ENCODE measurements at places on chromosomes 12 and 14.

DNA sequence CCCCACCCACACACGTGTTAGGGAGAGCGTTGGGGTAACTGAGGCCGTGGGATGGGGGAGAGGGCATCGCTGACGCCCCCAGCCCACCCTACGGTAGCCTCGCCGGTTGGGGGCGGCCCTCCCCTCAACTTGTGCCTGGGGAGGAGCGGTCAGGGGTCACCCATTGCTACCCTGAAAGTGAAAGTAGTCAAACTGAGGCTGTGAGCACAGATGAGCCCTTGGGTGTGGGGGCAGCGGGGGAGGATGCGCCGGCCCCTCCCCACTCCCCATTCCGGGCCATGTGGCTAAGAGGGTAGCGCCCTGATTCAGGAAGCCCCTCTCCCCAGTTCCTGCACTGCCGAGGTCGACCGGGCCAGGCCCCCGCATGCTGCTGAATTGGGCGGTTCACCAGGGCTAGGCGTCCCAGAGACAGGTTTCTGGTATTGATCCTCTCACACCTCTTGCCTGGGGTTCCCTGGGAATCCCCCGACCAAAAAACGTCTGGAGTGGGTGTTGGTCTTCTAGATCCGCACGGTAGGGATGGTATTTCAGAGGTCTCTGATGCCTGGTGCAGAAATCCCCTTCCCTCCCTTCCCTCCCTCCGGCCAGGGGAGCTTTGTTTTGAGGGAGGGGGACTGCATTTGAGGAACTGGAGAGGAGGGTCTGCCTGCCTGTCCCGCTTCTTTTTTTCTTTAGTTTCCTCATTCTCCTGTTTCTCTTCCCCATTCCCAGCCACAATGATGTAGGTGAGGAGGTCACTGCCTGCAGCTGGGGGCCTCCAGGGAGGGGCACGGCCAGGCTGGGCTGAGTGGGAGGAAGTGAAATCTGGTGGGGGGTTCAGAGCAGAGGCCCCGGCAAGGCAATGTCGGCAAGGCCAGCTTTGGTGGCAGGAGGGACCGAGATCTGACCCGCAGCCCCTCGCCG, 1.0 kb downstream of the SH2B3 start:
- DNase-seq, result no peak

DNA sequence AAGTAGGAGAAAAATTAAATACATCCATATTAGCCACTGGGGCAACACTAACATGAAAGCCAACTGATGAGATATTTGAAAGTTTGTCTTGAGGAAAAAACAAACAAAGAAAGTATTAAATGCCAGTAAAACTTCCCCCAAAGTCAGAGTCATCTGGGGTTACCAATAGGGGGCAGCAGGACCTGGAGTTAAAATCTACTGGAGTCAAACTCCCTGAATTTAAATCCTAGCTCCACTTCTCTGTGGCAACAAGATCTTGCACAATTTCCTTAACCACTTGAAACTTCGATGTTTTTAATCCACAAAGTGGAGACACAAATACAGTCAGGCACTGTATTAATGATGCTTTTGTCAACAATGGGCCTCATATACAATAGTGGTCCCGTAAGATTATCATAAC, 14.4 kb downstream of the PLEKHG7 start:
- no peak for DNase-seq

DNA sequence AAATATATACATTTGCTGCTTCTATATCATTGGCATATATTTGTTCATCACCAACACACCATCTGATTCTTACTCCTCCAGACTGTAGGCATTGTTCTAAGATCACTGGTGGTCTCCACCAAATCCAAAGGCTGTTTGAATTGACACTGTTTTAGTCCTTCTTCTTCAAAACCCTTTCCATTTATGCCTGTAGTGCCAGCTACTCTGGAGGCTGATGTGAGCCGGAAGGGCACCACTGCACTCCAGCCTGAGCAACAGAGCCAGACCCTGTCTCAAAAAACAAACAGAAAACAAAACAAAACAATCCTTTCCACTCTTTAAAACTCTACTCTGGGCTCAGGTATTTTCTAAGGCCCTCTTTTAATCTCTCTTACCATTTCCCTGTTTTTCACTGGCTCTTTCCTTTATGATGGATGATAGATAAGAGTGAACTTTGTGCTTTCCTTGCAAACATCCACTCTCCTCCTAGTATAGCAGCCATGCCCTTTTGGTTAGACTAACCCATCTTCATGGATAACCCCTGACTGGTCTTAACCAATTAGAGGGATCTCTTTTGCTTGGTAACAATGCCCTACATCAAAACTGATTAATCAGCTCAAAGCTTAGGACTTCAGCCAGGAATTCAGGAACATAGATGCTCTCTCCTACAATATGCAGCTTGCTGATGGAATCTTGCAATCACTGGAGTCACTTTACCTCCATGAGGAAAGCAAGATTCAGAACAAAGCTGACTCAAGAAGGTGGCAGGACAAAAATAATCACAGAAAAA, 24.9 kb downstream of the SPTSSA start:
- no peak for DNase-seq

GRCh38 chr12:12599750-12600643, 11.7 kb upstream of the CREBL2 start:
- no peak for DNase-seq

- no peak for DNase-seq
Observed at GRCh38 chr12:40170593-40170992, 54.2 kb upstream of the LRRK2 start.

DNA sequence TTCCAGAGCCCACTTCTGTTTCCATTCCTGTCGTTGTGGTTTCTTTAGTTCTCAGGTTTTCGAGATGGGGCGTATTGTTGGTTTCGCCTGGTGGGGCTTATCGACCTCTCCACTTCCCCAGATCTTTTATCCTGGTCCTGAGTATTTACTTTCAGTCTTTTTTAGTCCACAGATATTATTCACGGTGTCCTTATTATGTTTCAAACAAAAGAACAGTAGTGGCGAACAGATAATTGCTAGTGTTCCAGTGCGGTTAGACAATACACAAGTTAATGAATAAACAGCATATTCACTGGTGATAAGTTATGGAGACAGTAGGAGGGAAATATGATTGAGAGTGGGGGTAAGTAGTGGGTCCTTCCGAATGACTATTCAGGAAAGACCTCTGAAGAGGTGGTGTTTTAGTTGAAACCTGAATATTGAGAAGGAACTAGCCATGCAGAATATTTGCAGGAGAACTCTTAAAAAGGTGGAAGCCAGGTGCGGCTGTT, 668 bp downstream of the TMEM260 start:
- no peak for DNase-seq

DNA sequence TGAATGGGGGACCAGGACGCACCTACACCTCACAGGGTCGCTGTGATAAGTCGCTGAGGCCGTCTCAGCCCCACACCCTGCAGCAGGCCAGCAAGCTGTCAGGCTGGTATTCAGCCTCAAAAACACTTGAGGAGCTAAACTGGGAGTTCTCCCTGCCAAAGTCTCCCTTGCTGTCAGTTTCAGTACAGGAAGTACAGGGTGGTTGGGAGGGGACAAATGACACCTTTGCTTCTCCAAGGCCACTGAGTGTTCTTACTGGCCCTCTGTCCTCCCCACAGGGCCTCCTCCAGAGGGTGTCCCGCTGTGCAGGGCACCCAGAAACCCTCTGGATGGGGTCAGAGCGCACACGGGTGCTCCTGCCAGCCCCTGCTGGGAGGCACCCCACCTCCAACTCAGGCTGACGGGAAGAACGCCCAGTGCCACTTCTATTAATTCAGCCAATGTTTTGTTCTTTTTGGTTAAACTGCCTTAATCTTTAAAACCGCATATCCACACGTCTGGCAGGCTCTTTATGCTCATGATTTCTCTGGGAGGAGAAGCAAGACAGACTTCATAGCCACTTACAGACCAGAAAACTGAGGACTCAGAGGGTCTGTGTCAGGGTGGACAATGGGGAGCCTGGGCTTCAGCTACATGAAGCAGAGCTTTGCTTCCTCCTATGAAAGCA, 75.9 kb downstream of the ITPK1 start:
- DNase-seq, result no peak

- DNase-seq, result peak; percentile 90
Observed at GRCh38 chr14:21104448-21105060, 3.7 kb downstream of the TMEM253 start.

DNA sequence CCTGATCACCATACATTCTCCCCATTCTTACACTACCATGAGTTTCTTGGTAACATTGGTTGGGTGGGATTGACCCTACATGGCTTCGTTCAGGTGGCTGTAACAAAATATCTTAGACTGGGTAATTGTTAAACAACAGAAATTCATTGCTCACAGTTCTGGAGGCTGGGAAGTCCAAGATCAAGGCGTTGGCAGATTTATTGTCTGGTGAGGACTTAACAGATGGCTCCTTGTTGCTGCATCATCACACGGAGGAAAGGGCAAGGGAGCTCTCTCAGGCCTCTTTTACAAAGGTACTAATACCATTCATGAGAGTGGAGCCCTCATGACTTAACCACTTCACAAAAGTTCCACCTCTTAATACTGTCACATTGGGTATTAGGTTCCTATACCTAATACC, 116.7 kb upstream of the EGLN3 start:
- DNase-seq, result no peak

DNA sequence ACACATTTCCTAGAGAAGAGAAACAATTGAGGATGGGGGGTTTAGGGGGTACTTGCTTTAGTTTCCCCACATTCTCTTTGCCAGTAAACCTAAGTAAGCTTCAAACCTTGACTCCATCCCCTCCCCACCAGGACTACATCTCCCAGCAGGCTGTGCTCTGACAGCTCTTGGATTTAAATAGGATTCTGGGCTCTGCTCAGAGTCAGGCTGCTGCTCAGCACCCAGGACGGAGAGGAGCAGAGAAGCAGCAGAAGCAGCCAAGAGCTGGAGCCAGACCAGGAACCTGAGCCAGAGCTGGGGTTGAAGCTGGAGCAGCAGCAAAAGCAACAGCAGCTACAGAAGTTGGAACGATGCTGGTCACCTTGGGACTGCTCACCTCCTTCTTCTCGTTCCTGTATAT, 20.6 kb downstream of the RDH12 start:
- no peak for DNase-seq

GRCh38 chr14:74008843-74009499, 10.1 kb downstream of the ENTPD5 start:
- no peak for DNase-seq

DNA sequence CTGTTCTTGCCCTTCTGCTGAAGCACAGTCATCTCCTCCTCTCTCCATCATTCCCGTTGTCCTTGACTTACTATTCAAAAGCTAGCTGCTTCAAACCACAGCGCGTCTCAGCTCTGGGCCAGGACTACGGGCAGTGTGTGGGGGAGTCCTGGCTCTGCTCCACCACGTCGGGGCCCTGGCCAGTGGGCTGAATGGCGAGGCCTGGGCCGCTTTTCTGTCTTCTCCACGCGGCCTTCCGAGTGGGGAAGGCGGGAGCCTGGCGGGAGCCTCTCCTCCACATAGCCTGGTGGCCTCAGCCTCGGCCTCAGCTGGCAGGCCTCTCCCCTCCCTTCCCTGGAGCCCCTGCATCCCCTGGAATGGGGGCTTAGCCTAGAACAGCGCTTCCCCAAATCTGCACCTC, 16.5 kb downstream of the ANKRD9 start:
- DNase-seq, result no peak

DNA sequence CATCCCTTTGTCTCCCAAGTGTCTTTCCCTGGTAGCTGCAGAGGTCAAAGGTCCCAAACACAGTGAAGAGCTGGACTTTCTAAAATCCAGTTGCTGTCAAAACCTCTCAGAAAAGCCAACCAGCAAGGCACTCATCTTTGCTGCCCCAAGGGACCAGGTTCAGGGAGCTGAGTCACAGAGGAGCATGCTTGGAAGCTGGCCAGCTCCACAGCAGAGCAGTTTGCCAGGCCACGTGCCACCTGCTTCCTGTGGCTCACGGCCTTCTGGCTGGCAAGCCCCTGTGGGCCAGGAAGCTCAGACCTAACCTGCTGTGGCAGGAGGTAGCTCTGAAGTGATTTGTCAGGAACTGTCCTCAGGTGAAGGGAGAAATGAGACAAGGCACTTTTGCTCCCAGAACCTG, 3.6 kb downstream of the ISCU start:
- peak; percentile 76 for DNase-seq

DNA sequence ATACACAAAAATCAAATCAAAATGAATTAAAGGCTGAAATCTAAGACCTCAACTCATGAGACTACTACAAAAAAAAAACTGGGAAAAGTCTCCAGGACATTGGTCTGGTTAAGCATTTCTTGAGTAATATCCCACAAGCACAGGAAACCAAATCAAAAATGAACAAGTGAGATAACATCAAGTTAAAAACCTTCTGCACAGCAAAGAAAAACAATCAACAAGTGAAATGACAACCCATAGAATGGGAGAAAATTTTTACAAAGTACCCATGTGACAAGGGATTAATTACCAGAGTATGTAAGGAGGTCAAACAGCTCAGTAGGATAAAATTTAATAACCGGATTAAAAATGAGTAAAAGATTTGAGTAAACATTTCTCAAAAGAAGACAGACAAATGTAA, 338.7 kb downstream of the SLC16A7 start:
- no peak for DNase-seq

DNA sequence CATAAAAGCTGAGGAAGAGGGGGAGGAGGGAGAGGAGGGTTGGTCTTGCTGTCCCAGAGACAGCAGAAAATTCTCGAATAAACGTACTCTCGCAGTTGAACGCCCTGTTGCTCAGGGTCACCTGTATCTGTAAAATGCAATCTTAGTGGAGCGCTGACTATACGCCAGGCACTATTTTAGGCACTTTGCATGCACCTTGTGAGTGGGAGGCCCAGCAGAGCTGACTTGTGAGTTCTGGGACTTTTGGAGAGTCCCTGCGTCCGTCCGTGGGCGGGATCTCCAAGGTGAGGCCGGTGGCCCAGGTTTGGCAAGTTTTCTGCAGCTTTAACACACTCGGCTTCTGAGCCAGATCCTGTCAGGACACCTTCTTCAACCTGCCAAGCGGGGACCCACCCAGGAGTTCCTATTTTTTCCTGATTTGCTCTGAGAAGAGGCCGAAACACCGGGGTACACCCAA, 32.5 kb upstream of the PLEKHG6 start:
- DNase-seq, result no peak

DNA sequence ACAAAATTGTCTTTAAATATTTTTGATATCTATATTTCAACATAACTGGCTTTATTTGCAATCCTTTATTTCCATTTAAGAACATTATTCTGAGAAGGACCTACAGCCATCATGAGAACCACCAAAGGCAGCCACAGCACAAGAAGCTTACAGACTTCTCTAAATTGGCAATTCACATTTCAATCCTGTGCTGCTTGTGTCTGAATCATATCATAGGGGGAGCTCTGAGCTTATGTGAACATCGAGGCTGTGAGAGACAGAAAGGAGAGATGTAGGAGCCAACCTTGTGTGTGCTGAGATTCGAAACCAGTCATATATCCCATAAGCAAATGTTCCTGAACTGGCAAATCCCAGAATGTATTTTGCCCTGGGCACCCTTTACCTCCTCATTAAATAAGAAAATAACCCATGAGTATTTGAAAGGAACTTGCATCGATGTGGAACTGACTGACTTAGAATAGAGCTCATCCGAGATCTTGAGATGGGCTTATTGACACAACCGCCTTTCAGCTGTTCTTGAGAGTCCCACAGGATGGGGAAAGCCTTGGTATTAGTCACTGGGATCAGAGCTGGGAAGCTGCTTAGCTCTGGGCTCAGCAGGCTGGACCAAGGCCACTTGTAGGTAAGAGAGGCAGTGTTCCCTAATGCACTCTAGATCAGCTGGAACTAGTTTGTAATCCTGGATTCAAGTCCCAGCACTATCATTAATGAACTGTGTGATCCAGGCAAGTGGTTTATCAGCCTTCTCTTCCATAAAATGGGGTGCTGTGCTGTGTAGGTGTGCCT, 329.8 kb downstream of the CACNA1C start:
- no peak for DNase-seq

GRCh38 chr14:103099733-103100280, 5.3 kb downstream of the EXOC3L4 start:
- no peak for DNase-seq

GRCh38 chr14:75094896-75095295, 25.5 kb downstream of the ZC2HC1C start:
- no peak for DNase-seq

- no peak for DNase-seq
Observed at GRCh38 chr14:49240383-49240782, 345.8 kb downstream of the RPS29 start.

Data from right atrium auricular region (tissue), 2 donors.